NCI-H748 treated with DMSO at 0.1 percent for 48 hours (cell line): ENCODE measurements at places on chromosomes 7 and 10.
A peak's percentile ranks its signal among the peaks of the same experiment; 100 is the strongest.

DNA sequence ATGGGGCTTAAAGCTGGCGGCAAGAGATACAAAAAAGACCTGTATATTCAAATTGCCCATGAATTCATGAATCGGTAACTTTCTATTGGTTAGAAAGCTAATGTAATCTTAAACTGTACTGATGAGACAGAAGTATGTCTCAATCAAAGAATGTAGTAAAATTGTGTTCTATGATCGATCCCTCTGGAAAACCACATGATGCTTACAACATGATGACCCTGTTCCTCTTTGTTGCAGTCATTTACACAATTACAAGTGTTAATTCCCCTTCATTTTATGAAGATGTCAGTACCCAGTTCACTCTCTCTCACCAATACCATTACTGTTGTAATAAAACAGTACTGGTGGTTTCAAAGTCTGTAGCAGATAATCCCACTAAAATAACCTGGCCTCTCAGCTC is 10.1 kb downstream of the KIF5B start:
- no peak for DNase-seq

- DNase-seq, result no peak
Measured at GRCh38 chr10:86252079-86252478, 114.5 kb downstream of the GRID1 start.

- DNase-seq, result no peak
Measured at GRCh38 chr10:21891439-21891838, 112.1 kb downstream of the DNAJC1 start.

DNA sequence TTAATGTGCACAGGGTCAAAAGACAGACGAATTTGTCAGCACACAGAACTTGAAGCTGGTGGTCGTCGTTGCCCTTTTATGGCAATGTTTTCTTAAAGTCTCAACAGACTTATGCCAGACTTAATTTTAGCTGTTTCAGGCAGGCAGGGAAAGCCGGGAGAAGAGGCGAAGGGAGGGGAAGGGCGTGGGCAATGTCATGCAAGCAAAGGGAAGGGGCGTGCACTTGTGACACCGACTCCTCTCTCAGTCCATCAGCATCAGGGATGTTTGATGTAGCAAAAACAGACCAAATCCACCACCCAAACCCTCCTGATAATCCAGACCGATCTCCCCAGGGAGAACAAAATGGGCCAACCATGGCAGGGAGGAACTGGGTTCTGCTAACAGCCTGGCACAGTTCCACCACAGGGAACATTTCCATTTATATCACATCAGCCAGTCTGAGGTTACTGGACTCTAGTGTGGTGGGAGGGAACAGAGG is 118.1 kb upstream of the RHEB start:
- no peak for DNase-seq

GRCh38 chr7:1819259-1819841 is 149.3 kb downstream of the ELFN1 start:
- DNase-seq, result no peak

DNA sequence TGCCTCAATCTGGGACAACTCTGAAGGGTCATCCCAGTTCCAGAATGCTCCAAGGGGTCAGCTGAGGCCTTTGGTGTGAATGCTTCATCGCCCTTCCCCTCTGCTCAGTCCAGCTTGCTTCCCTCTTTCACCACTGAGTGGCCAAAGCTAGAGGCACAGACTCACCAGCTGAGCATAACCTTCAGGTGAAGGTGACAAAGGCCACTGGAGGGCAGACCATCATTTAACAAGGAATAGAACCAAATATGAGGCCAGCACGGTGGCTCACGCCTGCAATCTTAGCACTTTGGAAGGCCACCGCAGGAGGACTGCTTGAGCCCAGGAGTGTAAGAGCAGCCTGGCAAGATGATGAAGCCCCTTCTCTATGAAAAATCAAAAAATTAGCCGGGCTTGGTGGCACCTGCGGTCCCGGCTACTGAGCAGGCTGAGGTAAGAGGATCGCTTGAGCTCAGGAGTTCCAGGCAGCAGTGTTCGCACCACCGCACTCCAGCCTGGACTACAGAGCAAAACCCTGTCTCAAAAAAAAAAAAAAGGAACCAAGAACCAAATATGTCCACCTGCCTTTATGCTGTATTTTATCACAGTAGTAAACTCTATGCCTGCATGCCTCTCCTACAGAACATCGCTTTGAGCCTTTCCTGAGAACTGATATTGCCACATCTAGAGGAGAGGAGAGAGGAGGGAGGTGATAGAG is 13.4 kb downstream of the PRKAG2 start:
- no peak for DNase-seq

DNA sequence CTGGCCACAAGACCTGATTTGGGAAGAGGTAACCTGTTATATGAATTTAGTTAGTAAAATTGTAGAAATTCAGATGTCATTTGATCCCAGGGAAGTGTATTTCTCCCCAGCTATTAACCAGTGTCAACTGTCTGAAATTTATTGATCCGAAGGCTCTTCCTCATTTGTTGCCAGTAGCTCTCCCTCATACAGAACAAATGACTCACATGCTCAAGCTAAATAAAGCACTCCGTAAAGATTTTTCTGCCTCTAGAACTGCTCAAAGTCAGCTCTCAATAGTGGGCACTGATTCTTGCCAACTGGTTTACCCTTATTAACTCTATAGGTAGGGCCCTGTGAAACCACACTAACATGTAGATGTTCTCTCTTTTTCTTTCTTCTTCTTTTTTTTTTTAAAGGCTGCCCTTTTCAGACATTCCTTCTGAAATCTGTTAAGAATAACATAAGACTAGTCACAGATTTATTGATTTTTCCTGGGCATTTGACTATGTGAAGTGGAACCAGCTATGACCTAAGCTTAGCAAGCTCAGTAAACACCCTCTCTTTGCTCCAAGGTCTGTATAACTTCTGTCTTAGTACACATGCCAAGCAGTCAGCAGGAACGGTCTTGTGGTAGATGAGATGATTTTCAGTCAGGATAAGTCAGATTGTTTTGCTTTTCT is 21.8 kb downstream of the RPA3 start:
- DNase-seq, result no peak

DNA sequence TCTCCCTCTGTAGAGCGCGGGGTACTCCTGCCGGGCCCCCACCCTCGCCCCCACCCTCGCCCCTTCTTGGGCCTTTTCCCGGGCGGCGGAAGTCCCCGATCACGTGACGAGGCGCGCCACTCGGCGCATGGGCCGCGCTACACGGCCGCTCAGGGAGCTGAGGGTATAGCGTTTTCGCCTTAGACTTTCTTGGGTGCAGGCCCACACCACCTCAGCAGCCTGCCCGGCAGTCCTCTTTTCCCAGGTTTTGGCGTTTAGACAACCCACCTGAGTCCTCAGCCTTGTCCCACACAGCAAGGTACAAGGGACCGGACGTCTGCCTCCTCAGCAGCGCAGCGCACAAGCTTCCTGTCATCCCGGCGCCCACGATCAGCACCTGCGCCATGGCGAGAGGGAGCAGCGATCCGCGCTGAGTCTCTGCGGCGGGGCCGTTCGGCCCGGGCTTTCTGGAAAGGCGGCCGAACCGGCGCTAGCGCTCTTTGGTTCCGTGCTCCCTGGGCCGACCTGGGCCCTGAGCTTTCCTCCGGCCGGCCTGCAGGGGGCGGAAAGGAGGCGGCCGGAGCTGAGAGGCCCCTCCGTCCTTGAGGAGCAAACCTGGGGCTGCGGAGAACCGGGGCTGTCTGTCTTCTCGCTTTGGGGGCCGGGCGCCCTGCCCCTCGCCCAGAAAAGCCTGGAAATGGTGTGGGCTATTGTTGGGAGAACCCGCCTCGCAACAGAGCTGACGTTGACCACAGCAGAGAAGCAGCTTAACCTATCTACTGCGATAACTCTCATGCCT is at the start of gene RNLS:
Gene RNLS (minus strand): TSS at position 513 of the 778 bp plus-strand sequence.
- DNase-seq, result peak; percentile 2

GRCh38 chr7:13155188-13155587 is 467.8 kb downstream of the ARL4A start:
- DNase-seq, result no peak

- no peak for DNase-seq
Measured at GRCh38 chr7:148793590-148793989, 90.5 kb downstream of the EZH2 start.

- DNase-seq, result no peak
Measured at GRCh38 chr7:135733603-135734342, 5.8 kb upstream of the SLC13A4 start.

DNA sequence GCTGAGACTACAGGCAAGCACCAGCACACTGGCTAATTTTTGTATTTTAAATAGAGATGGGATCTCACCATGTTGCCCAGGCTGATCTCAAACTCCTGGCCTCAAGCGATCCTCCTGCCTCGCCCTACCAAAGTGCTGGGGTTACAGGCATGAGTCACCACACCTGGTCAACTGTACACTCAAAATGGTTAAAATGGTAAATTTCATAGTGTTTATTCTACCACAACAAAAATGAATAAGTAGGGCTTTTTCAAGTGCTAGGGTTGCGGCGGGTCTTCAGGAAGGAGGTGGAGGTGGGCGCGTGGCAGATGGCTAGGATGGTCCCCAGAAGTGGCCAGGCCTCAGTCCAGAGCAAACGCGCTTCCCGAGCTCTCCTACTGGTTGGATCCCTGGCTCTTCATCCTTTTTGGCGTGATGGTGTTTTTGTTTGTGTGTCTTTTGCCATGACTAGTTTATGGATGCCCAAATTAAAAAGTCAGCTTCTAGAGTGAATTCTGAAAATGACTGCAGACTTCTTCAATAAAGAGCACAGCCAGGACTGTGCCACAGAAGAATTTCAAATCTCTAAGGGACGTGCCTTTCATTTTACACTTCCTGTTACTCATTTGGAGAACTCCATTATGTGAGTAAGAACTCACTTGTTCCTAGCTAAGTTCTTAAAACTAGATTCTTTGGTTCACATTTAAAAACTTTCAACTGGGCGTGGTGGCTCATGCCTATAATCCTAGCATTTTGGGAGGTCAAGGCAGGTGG is 73.9 kb downstream of the TMEM130 start:
- no peak for DNase-seq

DNA sequence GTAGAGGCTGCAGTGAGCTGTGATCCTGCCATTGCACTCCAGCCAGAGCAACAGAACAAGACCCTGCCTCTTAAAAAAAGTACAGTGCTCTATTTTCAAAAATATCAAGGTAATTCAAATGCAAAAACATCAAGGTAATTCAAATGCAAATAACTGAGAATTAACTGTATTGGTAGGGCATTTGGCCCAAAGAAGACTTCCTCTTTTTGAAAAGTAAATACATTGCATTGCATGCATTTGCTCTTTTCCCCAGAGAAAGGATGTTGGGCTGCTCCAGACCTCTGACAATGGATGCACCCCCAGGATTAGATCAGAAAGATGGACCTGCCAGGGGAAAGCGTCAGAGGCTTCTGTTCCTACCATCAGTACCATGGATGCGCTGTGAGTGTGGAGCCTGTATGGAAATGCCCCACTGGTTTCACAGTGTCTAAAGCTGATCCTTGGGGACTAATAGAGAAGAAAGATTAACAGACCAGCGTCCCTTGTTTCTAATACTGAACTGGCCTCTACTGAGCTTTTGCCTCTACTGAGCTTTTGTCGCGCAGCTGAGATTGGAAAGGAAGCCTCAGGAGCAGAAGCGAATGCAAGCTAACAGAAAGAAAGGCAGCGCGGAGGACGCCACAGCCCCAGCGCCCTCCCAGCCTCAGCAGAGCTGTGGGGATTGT is 93.5 kb upstream of the LYZL2 start:
- no peak for DNase-seq

- DNase-seq, result peak; percentile 100
Measured at GRCh38 chr7:96084881-96085553, 236.9 kb downstream of the SLC25A13 start.

GRCh38 chr7:25067726-25068501 is 57.1 kb downstream of the CYCS start:
- DNase-seq, result no peak
